ENCODE measurements at places on chromosomes 5 and 9.

- DNase-seq: no peak
These were observed 957 bp downstream of the SHB start for GRCh38 chr9:38067859-38068681.

DNA sequence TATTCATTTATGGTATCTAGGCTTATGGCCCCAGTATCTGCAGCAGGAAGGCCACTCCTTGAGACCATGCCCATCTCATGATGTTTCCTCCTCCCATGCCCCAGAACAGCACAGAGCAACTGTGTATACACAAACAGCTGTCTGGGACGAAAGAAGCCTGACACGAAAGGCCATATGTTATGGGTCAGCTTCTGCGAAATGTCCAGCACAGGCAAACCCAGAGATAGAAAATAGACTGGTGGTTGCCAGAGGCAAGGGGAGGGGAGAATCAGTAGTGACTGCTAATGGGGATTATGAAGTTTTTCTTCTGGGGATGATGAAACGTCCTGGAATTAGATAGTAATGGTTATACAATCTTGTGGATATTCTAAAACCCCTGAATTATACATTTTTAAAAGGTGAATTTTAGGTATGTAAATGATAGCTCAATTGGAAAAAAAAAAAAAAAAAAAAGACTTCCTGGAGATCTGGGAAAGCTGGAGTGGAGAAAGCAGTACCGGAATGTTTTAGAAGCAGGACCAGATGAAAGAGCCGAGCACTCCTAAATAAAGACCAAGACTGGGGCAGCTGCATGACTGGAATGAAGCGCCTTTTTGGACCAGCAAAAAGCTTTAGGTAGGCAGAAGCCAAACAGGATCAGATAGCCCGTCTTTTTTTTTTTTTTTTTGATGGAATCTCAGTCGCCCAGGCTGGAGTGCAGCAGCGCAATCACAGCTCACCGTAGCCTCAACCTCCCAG, 29.2 kb downstream of the PCDHGC5 start:
- DNase-seq: no peak

GRCh38 chr5:62197697-62198096, 108.3 kb upstream of the KIF2A start:
- no peak for DNase-seq

DNA sequence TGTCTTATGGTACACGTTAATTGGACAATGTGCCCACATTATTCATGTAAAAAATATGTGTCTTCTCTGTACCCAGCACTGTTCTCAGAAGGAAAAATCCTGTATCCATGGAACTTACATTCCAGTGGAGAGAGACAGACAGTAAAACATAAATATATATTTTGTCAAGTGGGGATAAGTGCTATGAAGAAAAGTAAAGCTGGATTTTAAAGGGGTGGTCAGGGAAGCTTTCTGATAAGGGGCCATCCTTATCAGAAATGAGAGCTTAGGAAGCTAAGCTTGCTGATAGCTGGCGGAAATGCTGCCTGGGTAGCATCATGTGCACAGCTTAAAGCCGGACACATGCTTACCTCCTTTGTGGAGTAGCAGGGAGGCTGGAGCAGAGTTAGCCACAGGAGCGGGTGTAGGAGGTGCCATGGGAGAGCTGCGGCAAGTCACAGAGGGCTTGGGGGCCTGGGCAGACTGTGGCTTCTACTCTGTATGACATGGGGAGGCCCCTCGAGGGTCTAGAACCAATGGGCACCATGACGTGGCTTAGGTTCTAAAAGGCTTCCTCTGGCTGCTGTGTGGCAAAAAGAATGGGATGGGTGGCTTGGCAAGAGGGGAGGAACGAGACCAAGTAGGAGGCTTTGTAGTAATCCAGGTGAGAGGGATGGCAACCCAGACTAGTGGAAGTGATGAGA, 141.7 kb downstream of the FGF1 start:
- no peak for DNase-seq

DNA sequence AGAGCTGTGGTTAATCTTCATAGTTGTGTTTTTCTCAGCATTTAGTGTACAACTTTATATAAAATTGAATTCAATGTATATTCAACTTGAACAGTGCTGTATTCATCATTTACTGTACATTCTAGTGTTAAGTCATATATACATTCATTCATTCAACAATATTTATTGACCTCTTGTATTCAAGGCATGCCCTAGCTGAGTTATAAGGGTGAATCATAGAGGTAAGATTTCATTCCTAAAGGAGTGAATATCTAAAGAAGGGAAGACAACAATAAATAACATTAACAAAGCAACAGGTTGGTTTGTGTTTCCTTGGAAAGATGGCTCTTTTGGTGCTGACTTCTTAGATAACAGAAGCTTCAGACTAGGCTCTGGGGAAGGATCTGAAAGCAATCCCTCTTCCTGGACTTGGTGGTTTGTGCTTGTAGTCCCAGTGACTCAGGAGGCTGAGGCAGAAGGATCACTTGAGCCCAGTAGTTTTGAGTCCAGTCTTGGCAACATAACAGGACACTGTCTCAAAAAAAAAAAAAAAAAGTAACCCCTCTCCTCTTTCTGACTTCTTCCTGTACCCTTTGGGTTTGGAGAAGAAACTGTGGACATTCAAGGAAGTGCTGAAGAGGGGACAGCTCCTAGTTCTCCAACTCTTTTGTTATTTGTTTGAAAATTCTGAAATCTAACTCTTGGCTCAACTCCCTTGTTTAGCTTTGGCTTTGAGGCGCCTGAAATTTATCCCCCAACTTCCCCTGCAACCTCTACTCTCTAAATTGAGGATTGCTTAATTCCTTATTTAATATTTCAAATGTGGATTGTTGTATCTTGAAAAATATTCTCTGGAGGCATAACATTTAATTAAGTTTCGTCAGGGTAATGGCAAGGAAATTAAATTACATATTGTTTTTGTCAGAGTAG, 80.2 kb downstream of the OSTF1 start:
- DNase-seq: no peak

Measured in AG04449 (cell line).